ENCODE measurements at places on chromosomes 11 and 22. TPM values are rescaled to one million over a fixed set of nuclear protein-coding genes. Genes with fewer than 3 reads are reported as not detected.

The P2RY6 gene
- total RNA-seq = 6.2 TPM

The APOBEC3B gene
- 28.4 TPM for total RNA-seq

The TTC28 gene
- 3.7 TPM for total RNA-seq

The FDXACB1 gene
- total RNA-seq = 1.8 TPM

The MOGAT2 gene
- total RNA-seq = not detected
